PC-9 (cell line): ENCODE measurements at places on chromosomes 2 and 18.

- DNase-seq = no peak
Measured at GRCh38 chr2:222514901-222515300, 90.6 kb downstream of the SGPP2 start.

GRCh38 chr2:152861349-152861942 lies 143.0 kb downstream of the ARL6IP6 start:
- DNase-seq = no peak

GRCh38 chr2:210873631-210874030 lies 317.2 kb downstream of the CPS1 start:
- DNase-seq = no peak

DNA sequence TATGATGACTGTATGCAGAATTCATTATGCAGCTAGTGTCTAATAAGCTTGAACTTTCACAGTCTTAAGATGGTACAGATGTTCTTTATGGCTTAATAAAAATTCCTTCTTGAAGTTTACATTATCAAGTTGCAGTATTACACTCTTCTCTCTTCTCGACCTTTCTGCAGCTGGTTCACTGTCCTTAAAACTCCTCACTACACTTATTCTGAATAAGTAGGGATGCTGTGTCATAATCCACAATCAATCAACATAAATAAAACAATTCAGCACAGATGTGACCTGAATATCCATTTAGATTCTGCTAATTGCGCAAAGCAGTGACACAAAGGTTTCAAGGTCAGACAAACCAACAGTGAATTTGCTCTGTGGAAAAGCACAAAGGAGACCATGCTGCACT lies 356.8 kb downstream of the SUCLG1 start:
- DNase-seq = no peak
